ENCODE measurements at places on chromosomes 6 and 20.

DNA sequence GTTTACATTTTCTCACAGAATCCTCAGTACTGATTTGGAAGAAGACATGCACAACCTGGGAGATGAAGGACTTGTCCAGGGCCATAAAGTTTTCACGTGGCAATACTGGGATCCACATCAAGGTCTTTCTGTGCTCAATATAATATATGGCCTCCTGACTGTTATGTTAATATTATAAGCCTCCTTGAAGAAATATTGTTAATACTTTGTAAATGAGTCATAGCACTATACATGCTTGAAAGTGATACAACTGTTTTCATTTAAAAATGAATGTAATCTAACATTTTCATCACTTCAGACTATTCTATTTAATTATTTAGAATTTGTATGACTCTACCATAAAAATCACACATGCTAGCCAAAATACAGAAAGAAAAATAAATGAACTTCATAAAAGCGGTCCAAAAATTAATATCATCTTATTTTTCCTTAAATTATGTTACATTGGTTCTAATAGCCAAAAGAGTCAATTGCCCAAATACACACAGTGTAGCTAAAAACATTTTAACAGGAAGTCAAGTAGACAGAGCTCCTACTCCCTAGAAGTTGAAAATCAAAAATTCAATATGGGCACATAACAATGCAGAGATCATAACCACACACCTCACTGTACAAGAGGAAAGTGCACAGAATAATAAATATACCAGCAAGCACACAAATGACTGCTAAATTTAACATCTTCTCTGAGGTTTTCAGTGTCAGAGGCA, 188.0 kb upstream of the HDDC2 start:
- DNase-seq = no peak

DNA sequence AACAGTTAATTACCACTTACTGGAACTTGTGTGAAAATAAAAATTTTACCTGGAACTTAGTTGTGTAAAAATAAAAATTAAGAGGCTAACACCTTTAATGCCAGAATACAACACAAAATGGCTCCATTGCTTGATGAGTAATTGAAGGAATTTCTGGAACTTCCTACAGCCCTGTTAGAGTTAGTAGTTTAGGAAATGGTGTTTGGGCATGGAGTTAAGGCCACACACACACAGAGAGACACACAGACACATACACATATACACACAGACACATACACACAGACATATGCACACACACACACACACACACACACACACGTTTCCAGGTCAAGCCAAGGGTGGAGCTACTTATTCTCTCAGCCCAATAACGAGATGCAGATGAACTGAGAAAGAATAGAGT, 20.6 kb upstream of the CST3 start:
- no peak for DNase-seq

DNA sequence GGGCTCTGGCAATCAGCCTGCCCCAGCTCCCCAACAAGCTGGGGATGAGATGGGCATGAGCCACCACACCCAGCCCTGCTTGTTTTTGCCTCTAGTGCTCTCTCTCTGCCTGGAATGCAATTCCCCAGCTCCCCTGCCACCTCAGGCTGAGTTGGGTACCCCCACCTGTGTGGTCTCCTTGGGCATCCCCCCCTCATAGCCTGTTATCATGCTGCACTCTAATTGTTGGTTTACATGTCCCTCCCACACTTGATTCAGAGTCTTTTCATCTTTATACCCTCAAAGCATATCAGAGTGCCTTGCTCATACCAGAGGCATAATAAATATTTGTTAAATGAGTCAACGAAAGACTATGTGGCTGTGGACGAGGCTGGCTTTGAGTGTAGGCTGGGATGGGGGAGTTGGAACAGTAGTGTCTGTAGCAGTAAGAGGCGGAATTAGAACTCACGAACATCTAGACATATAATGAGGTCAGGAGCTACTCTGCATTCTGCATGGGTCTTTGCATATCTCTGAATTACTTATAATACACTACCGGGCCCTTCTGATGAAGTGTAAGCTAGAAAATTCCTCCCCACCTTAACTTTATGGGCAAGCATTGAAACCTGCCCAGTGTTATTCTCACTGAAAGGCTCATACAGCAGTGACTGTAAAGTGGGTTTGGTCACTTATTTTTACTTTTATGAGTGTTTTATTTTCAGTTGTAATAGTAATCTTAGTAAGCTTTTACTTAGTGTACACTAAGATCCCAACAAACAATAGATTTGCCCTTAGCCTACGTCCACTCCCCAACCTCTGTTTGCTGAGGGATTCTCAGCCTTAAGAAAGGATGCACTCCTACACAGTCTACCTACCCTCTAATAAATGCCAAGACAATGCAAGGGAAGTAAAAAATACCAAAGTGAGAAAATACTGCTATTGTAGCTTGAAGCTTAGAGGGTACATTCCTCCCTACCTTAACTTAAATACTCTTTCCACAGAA, 58.7 kb downstream of the EDN1 start:
- peak; percentile 85 for DNase-seq

GRCh38 chr6:153162646-153163045, 31.6 kb upstream of the RGS17 start:
- DNase-seq = peak; percentile 64

- DNase-seq = no peak
Measured at GRCh38 chr6:50706575-50706974, 6.8 kb upstream of the TFAP2D start.

DNA sequence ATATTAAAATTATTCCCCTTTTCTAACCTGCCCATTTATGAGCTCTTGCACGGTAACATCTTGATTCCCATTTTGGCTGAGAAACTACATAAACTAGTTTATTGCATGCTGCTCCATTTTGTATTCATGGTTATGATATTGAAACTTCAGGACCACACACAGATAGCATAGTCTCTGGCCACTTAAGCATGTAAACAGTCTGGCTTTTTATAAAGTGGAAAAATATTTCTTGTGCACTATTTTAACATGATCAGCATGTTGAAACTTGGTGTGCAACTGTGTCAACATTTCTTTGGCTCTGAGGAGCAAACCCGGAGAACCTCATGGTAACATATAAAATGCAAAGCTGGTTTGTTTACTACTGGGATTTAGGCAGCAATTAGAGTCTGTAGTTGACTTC, 70.7 kb downstream of the SLX4IP start:
- DNase-seq = no peak

- DNase-seq = no peak
Measured at GRCh38 chr20:57389695-57390603, 1.2 kb upstream of the RBM38 start.

GRCh38 chr6:35297601-35298481, at the start of gene DEF6:
TSS of gene DEF6 (plus strand) at chr6:35297818. CDS start at chr6:35297857, 39 bp downstream.
- peak; percentile 87 for DNase-seq

DNA sequence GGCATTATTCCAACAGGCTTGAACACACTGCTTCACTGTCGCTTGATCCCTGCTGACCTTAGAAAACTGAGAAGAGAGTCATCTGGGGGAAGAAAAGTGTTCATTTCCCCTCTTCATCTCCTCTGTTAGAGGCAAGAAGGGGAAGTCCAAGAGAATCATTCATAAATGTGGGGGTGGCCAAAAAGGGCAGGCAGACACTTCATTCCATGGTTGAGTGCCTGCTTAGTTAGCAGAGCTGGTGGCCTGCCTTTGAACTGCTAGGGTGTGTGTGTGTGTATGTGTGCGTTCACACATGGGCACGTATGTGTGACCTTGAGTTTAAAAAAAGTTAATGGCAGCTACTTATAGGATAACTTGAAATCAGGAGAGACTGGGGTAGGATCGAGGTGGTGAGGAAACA, 39.4 kb upstream of the RFPL4B start:
- no peak for DNase-seq

- DNase-seq = no peak
Measured at GRCh38 chr6:50524341-50524740, 189.0 kb upstream of the TFAP2D start.

DNA sequence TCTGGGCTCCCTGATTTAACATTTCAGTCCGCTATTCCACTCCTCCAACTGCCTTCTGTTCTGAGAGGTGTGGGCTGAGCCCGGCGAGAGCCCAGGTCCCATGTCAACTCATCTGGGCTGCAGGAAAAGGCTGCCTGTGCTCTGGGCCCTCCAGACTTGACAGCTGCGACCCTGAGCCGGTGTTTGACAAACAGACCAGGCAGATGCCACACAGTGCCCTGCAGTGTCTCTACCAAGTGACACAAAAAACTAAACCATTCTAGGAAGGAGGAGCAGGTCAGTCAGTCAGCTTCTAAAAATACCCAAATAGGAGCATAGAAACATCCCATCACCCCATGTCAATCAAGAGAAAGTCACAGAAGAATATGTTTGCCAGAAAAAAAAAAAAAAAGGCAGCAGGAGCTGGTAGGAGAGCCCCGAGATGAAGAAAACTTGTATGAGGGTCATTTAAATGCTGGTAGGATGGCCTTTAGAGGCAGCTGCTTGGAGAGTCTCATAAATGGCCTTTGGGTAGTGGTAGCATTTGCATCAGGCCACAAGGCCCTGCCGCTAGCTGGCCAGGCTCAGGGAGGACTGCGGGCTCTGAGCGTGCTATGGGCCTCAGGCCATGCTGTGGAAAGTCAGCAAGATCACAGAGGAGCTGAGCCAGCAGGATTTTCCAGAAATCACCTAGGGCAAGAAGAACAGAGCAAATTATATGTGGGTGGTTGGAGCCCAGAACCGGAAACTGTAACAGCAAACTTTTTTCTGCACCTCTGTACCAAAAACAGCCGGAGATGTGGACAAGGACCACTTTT, 36.6 kb upstream of the GFOD1 start:
- DNase-seq = no peak
